ENCODE measurements at places on chromosomes 13 and 19.

DNA sequence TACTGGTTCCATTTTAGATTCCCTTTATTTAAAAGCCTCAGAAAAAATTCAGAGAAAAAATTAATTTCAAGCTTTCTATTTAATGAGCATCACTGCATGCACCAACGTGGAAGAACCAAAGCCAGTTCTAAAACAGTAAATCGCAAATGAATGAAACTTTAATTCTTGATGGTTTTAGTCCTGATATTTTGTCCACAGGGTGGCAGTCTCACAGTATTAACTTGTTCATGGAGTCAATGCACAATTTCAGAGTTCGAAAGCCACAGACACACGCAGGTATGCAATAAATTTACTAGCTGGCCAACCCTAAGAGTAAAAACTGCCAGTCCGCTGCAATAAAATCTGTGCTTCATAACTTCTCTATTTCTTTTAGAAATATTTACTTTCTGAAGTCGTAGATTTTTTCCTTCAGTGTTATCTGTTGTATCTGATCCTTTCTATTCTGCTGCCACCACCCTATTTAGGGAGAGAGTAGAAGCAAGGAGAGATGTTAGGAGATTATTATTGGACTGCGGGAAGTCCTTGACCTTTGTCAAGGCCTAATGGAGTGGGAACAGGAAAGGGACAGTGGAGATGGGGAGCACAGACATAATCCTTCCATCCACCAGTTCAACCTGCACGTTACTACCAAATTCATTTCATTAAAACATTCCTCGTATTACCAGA lies 7.0 kb upstream of the WBP4 start:
- H3K36me3 ChIP-seq = no peaks in the 10 kb centered on the region
- H3K27ac ChIP-seq = peak overlapping the region; percentile 2
- H3K27me3 ChIP-seq = no peaks in the 10 kb centered on the region
- DNase-seq = no peak

DNA sequence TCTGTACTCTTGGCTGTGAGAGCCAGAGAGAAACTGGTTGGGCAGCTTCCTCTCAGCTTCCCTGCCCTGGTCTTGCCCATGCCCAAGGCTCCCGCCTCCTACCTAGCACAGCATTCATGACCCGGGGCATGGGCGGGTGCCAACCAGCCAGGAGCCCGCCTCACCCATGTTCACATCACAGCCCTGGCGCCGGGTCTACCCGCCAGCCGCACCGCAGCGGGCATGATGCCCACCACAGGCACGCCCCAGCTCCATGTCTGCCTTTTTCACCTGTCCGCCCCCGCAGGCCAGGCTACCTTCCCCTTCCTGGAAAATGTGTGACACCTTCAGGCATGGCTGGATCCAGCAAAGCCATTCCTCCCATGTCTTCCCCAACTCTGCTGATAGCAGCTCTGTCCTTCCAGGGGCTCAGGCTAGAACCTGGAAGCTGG lies 42.1 kb downstream of the PTPRS start:
- H3K4me1 ChIP-seq = no peaks in the 10 kb centered on the region
- no peak overlapping the region for H3K27ac ChIP-seq
- H3K4me3 ChIP-seq = no peak overlapping the region
- DNase-seq = peak; percentile 74

- DNase-seq = no peak
- H3K27me3 ChIP-seq = no peaks in the 10 kb centered on the region
- H3K36me3 ChIP-seq = peaks cover 71% of the 10 kb centered on the region
- H3K27ac ChIP-seq = no peak overlapping the region
- H3K4me3 ChIP-seq = no peak overlapping the region
Measured at GRCh38 chr19:49831592-49831991, 13.5 kb downstream of the MED25 start.

- no peaks in the 10 kb centered on the region for H3K36me3 ChIP-seq
- H3K4me3 ChIP-seq = no peak overlapping the region
- H3K27me3 ChIP-seq = no peaks in the 10 kb centered on the region
- peak; percentile 13 for DNase-seq
- H3K27ac ChIP-seq = no peak overlapping the region
- H3K4me1 ChIP-seq = no peaks in the 10 kb centered on the region
Measured at GRCh38 chr19:57648331-57649003, 15.5 kb downstream of the ZNF211 start.

- H3K27ac ChIP-seq = no peak overlapping the region
- H3K27me3 ChIP-seq = no peaks in the 10 kb centered on the region
- no peaks in the 10 kb centered on the region for H3K4me1 ChIP-seq
- H3K4me3 ChIP-seq = no peak overlapping the region
Measured at GRCh38 chr13:110194451-110194850, 112.5 kb downstream of the COL4A1 start.

GRCh38 chr19:51027126-51027806 lies 850 bp upstream of the KLK11 start:
- no peak overlapping the region for H3K27ac ChIP-seq
- H3K4me1 ChIP-seq = no peaks in the 10 kb centered on the region
- H3K27me3 ChIP-seq = no peaks in the 10 kb centered on the region
- no peak overlapping the region for H3K4me3 ChIP-seq
- H3K36me3 ChIP-seq = no peaks in the 10 kb centered on the region

GRCh38 chr13:66275416-66275815 lies 954.7 kb downstream of the PCDH9 start:
- no peak for DNase-seq
- no peak overlapping the region for H3K4me3 ChIP-seq
- H3K36me3 ChIP-seq = no peaks in the 10 kb centered on the region
- no peaks in the 10 kb centered on the region for H3K27me3 ChIP-seq

GRCh38 chr19:11299946-11300810 lies 4.2 kb downstream of the TSPAN16 start:
- H3K27me3 ChIP-seq = no peaks in the 10 kb centered on the region
- peak; percentile 52 for DNase-seq
- H3K4me3 ChIP-seq = no peak overlapping the region
- no peaks in the 10 kb centered on the region for H3K36me3 ChIP-seq
- H3K4me1 ChIP-seq = no peaks in the 10 kb centered on the region

GRCh38 chr13:50608370-50608769 lies 235.1 kb downstream of the DLEU7 start:
- H3K27me3 ChIP-seq = no peaks in the 10 kb centered on the region
- no peaks in the 10 kb centered on the region for H3K36me3 ChIP-seq
- no peak overlapping the region for H3K4me3 ChIP-seq
- no peak overlapping the region for H3K27ac ChIP-seq
- no peaks in the 10 kb centered on the region for H3K4me1 ChIP-seq
- no peak for DNase-seq

Data from thyroid gland (tissue), 4 donors.